ENCODE measurements at places on chromosomes 4 and X.

DNA sequence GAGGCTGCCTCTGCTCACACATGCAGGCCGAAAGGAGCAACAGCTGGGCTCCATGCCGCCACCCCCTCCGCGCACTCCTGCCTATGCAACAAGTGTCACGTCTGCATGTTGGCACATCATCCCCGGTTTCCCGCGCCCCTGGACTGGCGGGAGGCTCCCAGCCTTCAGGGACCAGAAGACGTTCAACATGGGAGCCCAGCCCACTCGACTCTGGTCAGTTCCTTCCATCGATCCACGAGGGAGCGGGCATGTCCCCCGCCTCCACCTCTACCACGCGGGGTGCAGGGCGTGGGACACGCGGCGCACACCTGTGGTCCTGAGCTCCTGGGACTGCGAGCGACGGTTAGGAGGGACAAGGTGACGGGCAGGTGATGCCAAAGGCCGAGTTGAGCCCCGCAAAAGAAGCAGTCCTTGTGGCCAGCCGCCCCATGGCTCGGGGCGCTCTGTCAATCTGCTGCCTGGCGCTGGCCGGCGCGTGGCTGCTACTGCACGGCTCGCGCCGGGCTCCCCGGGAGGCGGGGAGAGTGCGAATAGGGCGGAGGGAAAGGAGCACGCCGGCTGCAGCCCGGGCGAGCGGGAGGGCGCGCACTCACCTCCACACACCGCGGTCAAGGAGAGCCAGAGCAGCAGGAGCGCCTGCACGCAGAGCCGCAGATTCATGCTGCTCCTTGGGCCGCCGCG, 645 bp downstream of the APLN start:
- DNase-seq, result peak; percentile 54

DNA sequence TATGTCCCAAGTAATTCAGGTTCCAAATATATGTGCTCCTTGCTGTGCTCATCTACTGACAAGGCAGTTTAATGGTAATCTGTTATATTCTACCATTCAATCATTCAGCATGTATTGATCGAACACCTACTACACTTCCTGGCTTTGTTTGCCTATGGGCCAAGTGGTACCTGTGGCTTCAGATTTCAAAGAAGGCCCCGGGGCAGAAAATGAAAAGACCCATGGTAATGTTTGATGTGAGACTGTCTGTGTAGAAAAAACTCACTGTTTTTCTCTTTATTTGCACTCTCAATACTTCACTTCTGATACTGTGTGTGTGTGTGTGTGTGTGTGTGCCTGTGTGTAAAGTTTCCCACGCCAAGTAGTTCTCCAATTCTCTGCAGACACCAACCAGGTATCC, 61.0 kb upstream of the FRAS1 start:
- no peak for DNase-seq

- DNase-seq, result no peak
Measured at GRCh38 chr4:79107014-79107413, 167.8 kb upstream of the PAQR3 start.

- DNase-seq, result peak; percentile 64
Measured at GRCh38 chr4:27010334-27010940, 149.8 kb downstream of the STIM2 start.

GRCh38 chr4:28636971-28637370, 1776.3 kb downstream of the STIM2 start:
- no peak for DNase-seq

DNA sequence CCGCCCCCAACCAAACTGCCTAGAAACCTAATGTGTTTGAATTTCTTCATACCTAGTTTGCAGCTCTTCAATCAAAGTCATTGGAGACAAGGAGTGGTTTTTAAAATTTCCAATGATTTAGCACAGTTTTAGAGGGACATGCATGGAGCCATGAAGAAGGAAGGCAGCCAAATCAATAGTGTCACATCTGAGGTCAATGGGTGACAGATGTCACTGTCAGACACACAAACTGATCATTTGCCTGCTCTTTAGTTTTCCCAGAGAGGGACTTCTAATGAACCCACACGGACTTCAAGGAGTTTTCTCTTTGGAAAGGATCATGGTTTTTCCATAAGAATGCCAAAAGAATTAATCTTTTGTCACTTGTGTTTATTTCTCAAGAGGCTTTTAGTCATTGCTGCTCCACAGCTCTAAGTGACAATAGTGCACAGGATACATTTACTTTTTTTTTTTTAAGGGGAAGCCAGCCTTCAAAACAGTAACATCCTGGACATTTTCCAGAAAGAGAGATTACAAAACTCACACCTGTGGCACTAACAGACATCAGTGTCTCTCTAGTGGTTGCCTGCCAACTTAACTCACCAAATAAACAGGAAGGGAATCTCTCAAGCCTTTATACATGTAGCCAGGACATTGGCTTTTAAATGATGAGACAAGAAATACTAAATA, 251.1 kb upstream of the DIAPH2 start:
- no peak for DNase-seq

DNA sequence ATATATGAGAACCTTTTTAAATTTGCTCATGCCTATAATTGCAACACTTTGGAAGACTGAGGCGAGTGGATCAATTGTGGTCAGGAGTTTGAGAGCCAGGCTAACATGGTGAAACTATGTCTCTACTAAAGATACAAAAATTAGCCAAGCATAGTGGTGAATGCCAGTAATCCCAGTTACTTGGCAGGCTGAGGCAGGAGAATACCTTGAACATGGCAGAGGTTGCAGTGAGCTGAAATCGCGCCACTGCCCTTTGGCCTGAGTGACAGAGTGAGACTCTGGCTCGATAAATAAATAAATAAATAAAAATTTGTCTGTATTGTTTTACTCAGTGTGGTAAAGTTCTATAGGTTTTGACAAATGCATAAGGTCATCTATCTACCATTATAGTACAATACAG, 218.2 kb downstream of the ZC4H2 start:
- no peak for DNase-seq

DNA sequence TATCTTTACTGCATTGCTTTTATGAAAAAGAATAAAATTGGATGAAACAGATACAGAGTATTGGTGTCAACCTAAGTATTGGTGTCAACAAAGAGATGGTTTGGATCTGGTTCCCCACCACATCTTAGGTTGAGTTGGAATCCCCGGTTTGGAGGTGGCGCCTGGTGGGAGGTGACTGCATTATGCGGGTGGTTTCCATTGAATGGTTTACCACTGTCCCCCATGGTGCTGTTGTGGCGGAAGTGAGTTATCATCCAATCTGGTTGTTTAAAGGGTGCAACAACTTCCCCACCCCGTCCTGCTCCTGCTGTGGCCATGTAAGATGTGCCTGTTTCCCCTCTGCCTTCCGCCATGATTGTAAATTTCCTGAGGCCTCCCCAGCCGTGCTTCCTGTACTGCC, 52.8 kb upstream of the CD99 start:
- DNase-seq, result no peak

GRCh38 chrX:85988353-85988752, 59.0 kb downstream of the CHM start:
- DNase-seq, result no peak

DNA sequence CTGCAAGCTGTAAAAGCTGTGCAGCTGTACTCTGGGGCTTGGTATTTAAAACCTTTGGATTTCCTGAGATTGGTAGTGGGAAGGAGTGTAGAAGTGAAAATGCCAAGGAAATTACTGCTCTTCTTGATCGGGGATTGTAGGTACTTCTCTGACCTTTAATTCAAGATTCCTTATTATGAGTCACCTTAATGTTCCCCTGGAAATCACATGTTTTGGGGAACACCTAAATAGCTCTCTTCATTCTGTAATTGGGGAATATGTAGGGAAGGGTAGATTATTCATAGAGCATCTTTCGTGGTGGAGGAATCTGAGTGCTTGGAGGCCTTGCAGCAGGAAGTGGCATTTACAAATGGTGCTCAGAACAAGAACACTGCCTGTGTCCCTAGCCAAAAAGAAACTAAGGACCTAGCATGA, 137.8 kb downstream of the UCHL1 start:
- DNase-seq, result no peak

GRCh38 chr4:6453688-6453990, 18.8 kb downstream of the PPP2R2C start:
- peak; percentile 83 for DNase-seq

GRCh38 chr4:17276776-17277175, 235.1 kb downstream of the QDPR start:
- no peak for DNase-seq

DNA sequence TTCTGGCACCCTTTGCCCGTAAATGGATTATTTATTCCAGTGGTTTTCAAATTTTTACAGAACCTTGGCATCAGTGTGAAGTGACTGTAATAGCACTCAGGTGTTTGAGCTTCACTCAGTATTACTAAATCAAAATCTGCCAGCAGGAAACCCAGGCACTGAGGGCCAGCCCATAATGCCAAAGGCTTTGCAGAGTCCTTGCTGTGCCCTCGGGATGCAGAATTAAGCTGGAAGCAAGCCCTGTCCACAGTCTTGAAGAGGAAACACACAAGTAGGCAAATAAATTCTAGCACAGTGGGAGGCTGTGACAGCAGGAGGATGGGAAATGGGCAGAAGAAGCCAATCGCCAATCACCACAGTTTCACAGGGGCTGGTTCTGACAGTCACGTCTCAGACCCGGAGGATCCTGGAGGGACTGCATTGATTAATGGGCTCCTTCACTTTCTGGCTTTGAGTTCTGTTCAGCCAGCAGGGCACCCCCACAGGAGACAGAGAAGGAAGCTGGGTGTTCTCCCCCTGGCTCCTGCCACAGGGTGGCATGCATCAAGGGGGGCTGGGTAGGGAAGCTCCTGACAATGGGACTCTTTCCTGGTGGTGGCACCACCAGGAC, 138.8 kb downstream of the MTNR1A start:
- DNase-seq, result no peak
